ENCODE measurements at places on chromosomes 11 and 22.

GRCh38 chr11:114098927-114099326, 39.4 kb downstream of the ZBTB16 start:
- no peak for DNase-seq

DNA sequence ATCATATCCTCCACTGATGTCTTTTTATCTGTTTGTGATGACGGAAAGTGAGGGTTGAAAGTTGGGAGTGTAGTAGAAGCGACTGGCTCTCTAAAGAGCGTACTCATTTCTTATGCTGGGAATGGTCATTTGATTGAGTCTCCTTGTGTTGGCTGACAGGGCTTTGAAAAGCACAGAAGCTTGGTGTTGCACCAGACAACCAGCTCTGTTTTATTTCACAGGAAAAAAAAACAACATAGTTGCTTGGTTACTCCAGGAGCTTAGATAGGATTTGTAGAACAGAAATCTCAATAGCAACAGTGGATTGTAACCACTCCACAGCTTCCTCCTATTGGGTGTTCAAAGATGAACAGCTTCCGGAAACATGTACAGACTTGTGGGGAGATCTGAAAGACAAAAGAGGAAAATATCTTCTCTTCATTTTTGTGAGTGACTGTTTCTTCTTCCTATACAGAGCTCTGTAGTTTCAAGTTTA, 2.7 kb downstream of the RBM14 start:
- no peak for DNase-seq

DNA sequence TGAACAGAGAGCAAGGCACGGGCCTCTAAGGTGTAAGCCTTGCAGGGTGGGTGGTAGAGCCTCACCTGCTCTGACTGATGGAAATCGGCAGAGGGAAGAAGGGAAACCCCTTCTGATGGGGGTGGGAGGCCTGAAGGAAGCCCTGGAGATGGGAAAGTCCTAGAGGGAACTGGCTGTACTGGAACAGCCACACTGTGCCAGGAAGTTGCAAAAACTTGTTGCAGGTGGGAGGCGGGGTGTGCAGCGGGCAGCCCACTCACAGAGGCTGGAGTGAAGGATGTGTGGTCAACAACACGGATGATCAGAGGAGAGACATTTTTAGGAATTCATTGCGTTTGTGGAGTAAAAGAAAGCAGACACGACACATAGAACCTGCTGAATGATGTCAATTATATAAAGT, 91.3 kb downstream of the ZC3H12C start:
- DNase-seq: no peak

- DNase-seq: no peak
Observed at GRCh38 chr22:21447694-21448402, 19.3 kb upstream of the TMEM191C start.

GRCh38 chr22:25569361-25569760, 4.9 kb downstream of the GRK3 start:
- DNase-seq: no peak

- DNase-seq: no peak
Observed at GRCh38 chr11:95354304-95354703, 123.3 kb upstream of the SESN3 start.

- no peak for DNase-seq
Observed at GRCh38 chr22:46092011-46092410, 58.3 kb upstream of the PPARA start.

DNA sequence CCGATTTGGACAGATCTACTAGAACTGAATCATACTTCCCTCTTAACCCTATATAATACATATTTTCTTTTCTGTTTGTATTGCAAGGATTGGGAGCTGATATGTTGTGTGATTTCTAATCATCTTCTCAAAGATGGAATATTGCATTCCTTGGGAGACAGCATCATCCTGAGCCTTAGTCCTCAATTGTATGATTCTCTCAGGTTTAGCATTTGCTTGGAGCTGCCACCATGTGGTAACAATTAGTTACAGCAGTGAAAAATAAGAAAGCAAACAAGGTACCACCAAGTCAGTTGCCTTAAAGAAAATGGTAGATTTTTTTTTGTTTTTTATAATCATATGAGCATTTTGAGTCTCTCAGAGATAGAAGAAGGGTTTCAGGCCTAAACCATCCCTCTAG, 11.9 kb downstream of the SNX19 start:
- DNase-seq: no peak

GRCh38 chr11:845872-846495, 3.3 kb downstream of the TSPAN4 start:
- DNase-seq: no peak

DNA sequence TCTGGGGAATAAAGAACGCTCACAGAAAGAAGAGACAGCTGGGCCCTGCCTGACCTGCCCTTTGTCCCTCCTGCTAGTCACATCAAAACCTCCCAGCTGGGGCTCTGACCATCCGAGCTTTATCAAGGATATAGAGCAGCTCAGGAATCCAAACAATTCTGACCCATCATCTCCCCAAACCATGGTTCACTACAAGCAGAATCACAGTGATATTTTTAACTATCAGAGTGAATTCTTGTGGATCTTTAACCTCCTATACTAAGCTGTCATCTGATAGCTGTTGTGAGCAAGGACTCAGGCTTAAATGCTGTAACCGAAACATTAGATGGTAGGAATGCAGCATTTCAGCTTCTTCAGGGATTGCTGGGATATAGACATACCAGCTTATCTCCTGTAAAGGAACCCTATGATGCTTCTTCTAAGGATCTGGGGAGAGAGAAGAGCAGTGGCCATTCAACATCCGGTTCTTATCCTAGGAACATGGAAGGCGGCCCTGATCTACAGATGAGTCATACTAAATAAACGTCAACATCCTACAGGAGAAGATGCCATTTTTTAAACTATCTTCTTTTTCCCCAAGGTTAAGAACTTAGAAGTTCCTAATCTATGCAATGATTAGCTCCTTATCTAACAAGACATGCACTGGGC, 84.7 kb upstream of the AKIP1 start:
- no peak for DNase-seq

DNA sequence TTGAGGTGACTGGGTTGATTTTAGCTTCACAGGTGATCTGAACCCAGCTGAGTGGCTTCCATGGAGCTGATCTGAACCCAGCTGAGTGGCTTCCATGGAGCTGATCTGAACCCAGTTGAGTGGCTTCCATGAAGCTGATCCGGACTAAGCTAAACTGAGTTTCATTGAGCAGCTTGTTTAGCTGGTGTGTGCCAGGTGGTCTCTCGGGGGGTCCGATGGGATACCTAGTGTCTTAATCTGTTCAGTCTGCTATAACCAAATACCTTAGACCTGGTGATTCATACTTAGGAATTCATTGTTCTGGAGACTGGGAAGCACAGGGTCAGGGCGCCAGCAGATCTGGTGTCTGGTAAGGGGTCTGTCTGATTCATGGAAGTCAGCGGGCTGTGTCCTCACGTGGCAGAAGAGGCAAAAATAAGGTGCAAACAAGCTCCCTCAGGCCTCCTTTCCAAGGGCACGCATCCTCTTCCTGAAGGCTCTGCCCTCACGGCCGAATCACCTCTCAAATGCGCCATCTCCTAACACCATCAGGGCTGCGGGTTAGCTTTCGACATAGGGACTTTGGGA, 52.5 kb upstream of the KCNQ1OT1 start:
- no peak for DNase-seq

GRCh38 chr11:91972665-91973266, 251.9 kb upstream of the FAT3 start:
- DNase-seq: no peak
